ENCODE measurements at places on chromosomes 5 and 9.

DNA sequence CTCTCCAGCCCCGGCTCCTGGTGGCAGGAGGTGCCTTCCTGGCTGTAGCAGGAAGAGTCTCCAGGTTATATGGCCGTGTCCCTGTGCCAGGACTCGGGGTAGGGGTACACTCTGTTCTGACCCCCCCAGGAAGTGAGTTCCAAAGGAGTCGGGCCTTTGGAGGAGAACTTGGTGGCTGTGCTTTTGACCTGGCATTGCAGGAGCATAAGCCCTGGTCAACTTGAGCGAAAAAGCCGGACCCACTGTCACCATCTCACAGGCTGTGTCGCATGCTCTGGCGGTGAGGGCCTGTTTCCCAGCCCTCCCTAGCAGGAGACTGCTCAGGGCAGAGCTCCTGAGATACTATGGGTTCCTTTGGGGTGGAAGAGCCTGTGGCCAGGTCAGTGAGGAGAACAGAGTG is 36.0 kb downstream of the GADD45G start:
- DNase-seq, result no peak

DNA sequence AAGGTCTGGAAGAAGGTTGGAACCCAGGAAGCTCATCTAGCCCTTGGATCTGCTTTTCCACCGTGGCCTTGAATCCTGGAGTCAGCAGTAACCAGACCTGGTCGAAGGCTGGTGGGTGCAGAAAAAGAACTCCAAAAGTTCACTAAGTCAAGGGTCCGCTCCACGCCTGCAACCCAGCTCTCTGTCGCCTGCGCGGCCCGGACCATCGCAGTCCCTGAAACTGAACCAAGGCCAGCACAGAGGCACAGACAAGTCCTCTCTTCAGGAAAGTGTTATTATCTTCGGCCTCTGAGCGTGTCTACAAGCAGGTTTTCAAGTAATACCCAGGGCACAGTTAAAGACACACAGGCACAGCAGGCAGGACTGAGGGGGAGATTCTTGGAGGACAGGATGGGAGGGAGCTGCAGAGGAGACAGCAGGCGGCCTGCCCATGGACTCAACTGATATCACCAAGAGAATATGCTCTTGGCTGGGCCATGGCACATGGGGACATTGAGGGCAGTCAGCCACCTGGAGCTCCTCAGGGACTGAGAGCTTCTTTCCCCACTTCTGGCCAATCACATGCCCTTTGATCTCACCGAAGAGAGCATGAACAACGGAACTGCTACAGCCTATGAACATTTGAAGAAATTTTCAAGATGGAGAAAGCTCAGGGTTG is 45.8 kb upstream of the SEMA4D start:
- no peak for DNase-seq

GRCh38 chr9:81370650-81371049 is 318.7 kb downstream of the TLE1 start:
- DNase-seq, result no peak

GRCh38 chr9:129400971-129401622 is 219.8 kb downstream of the C9orf50 start:
- DNase-seq, result no peak

GRCh38 chr5:10747678-10748622 is 13.1 kb downstream of the DAP start:
- no peak for DNase-seq

DNA sequence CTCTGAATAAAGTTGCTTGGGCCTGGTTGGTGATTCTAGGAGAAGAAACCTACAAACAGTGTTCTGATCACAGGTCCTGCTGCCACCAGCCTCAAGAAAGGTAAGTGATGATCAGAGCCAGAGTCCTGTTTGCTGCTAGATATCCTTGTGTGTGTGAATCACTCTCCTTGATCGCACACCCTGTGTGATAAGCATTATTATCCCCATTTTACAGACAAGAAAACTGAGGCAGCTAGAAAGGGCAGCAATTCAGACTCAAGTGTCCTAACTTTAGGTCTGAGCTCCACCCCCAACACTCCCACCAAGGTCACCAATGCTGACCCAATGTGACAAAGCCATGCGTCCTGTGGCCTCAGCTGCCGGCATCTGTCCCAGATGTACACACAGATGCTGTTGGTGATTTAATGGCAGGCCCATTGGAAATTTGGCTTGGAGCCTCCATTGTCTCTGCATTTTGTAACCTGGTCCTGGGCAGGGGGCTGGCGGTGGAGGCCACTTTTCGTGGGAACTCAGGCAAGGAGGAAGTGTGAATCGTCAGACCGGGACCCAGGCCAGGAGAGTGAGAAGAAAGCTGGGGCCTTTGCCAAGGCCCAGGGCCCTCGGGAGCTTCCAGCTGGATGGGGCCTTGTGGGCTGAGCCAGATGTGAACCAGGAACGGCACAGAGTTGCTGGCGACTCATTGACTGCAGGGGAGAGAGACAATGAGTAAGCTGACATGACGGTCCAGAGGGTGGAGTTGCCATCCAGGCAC is 29.8 kb upstream of the GGTA1 start:
- DNase-seq, result peak; percentile 99

DNA sequence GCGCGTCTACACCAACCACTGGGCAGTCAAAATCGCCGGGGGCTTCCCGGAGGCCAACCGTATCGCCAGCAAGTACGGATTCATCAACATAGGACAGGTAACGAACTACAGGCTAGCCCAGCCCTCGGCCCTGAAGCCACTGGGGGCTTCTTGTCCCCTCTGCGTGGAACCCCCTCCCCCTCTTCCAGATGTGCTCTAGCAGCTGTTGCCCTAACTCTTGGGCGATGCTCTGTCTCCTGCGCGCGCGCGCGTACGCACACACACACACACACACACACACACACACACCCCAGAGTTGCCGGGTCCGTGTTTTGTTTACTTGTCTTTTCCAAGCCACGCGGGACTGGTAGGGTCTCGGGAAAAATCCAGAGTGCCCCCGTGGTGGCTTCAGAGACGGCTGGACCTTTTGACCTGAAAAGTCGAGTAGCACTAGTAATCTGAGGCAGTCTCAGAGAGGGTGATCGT is 836 bp downstream of the PCSK5 start:
- DNase-seq, result no peak

DNA sequence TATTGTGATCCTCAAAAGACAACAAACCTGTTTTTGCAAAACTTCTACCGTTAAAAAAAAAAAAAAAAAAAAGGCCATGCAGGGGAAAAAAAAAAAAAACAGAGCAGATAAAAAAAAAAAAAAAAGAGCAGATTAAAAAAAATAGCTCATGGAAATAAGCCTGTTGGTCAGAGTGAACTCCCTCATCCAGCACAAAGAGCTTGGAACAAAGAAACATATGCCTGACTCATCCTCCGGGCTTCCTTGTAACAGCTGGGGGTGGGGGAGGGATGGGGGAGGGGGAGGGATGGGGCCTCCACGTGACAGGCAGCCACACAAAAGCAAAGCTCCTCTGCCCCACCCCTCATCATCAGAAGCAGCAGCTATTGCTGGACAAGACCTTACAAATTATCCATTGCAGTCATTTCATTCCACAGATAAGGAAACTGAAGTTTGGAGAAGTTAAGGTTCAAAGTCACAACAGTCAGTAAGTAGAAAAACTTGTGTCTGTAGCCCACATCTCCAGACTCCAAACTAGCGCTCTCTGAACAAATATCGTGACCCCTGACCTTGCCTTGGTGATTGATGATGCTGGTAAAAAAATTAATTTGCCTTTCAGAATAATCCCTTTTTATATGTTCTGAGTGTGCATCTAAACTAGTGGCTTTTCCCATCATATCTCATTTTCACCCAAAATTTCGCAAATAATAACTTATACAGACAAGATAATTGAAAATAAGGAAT is 38.9 kb downstream of the SLC35D2 start:
- DNase-seq, result peak; percentile 90

- no peak for DNase-seq
Observed at GRCh38 chr9:121545150-121545874, 45.7 kb upstream of the GGTA1 start.

GRCh38 chr5:108862211-108862610 is 114.5 kb downstream of the FER start:
- DNase-seq, result no peak

DNA sequence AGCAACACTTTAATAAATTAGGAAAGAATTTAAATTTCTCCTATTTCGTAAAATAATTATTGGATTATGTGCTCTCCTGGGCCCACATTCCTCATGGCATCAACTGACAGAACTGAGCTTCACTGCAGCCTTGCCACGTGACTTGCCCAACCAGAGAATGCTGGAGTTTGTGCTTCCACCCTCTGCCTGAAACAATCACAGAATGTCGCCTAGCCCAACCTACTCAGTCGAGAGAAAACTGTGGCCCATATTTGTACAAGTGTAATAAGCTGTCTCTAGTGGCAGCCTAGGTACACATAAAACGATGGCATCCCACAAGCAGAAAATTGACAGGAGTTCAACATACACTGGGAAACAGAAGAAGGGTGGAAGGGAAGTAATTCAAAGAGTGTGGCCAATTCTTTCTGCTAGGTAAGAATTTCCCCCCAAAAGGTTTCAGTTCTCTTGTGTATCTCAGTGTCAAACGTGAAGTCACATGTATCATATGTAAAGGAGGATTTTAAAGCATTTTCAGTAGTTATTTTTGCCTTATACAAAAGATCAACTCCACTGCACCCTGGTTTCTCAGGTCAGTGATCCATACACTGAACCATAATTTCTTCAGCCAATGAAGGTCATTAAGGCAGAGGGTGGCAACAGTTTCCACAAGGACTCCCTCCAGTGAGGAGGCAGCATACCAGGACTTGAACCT is 41.7 kb downstream of the ZNF608 start:
- DNase-seq, result no peak

DNA sequence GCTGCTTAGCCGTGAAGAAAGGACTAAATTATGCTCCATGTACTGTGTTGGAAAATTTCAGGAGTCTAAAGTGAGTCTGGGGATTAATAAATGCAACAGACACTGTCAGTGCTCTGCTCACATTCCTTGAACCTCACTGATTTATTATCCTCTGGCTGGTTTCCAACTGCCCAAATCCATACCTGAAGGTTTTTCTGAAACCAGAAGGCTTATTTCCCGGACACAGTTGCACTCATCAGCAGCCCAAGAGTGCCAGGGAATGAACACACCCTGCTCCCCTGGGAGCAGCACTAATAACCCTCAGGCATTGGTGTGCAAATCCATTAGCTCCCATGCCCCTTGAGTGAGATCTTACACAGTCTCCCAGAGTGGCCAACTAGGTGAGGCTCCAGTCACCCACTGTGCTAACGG is 38.7 kb downstream of the F2R start:
- no peak for DNase-seq

DNA sequence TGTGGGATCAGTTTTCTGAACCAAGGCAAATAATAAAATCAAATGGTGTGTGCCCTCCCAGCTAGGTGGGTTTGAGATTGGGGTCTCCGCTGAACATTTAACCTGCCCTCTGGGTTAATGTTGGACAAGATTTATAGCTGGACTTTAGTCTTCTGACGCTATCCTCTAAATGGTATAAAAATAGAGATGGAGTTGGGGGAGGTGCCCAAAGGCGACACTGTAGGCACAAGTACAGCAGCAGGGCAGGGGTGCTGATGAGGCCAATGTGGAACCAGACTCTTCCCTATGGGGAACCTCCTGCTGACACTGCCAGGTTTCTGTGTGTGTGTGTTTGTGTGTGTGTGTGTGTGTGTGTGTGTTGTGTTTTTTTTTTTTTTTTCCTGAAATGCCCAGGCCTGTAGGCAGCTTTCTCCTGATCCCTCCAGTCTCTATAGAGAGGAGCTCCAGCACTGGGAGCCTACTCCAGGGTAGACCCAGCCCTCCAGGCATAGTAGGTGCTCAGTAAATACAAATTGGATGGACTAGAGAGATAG is 37.9 kb downstream of the PCDH1 start:
- no peak for DNase-seq

GRCh38 chr5:104472811-104473210 is 910.2 kb upstream of the NUDT12 start:
- DNase-seq, result no peak

DNA sequence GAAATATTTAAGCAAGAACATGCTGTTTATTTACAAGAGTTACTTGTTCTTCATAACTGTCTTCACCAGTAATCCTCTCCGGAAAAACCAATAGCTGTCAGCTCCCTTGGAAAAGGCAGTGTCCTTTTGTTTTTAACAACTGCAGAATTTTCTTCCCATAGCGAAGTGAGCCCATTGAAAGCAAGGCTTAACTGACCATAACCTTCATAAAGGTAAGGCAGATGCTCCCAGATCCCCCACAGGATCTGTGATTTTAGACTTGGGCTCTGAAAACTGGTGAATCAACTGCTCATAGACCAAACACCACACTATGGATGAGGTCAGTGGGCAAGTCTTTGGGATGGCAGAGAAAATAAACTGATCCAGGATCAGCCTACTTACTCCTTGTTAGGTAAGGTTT is 155.0 kb downstream of the GLIS3 start:
- DNase-seq, result no peak

- DNase-seq, result no peak
Observed at GRCh38 chr9:21255538-21256212, 15.9 kb upstream of the IFNA14 start.

DNA sequence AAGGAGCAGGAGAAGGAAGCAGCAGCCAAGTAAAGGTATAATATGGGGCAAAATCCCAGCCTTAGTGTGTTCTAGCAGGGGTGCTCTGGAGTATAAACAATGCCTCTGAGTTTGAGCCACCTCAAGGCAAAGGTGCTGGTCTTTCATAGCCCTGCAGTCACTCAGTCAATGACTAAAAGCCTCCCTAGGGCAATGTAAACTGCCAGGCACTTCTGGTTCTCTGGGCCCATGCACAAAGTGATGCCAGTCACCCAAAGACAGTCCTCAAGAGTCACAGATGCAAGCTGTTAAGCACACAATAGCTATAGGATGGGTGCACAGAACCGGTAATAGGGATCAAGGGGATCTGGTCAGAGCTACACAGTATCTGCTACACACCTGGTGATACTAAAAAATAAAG is 12.6 kb downstream of the ZBTB5 start:
- DNase-seq, result no peak

GRCh38 chr9:98774746-98775145 is 21.6 kb downstream of the ANKS6 start:
- DNase-seq, result peak; percentile 29

DNA sequence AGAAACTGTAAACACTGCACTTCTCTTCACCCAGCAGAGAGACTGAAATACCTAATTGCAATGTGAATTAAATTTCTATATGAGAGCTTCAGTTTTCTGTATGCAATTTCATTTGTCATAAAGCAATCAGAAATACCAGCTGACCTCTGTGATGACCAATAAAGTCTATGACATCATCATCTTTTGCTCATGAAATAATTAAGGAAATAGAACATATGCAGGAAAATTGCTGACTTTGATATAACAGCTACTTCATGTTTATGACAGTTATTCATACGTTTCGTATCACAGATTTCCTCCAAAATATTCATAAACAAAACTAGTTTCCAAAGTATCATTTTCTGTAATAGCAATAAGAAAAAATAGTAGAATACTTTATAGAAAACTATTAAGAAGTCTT is 652.3 kb downstream of the SLCO4C1 start:
- DNase-seq, result no peak
